Activated T-cell treated with anti-CD3 and anti-CD28 coated beads, Interleukin-2, amount 50 U/mL, for 24 hours (primary cell): ENCODE measurements at places on chromosomes 7 and 10.

- H3K27ac ChIP-seq, result no peak overlapping the region
- H3K27me3 ChIP-seq, result no peaks in the 10 kb centered on the region
- no peak overlapping the region for H3K4me3 ChIP-seq
- H3K36me3 ChIP-seq, result no peaks in the 10 kb centered on the region
Measured at GRCh38 chr10:64798297-64798696, 1277.1 kb downstream of the REEP3 start.

GRCh38 chr7:34841326-34841725 is 183.3 kb downstream of the NPSR1 start:
- no peak overlapping the region for H3K4me3 ChIP-seq
- peaks cover 8% of the 10 kb centered on the region for H3K27me3 ChIP-seq

GRCh38 chr10:27158421-27158820 is 3.3 kb downstream of the MASTL start:
- peaks cover 15% of the 10 kb centered on the region for H3K4me1 ChIP-seq
- H3K27ac ChIP-seq, result peak overlapping the region; percentile 20
- H3K27me3 ChIP-seq, result no peaks in the 10 kb centered on the region
- DNase-seq, result no peak

- no peak for DNase-seq
- no peaks in the 10 kb centered on the region for H3K4me1 ChIP-seq
- no peak overlapping the region for H3K27ac ChIP-seq
Measured at GRCh38 chr7:66699998-66700397, 40.5 kb upstream of the RABGEF1 start.

GRCh38 chr7:24384362-24385030 is 100.5 kb downstream of the NPY start:
- H3K4me1 ChIP-seq, result no peaks in the 10 kb centered on the region
- H3K4me3 ChIP-seq, result no peak overlapping the region
- no peaks in the 10 kb centered on the region for H3K27me3 ChIP-seq
- H3K27ac ChIP-seq, result no peak overlapping the region
- H3K36me3 ChIP-seq, result no peaks in the 10 kb centered on the region

- H3K4me3 ChIP-seq, result no peak overlapping the region
- H3K4me1 ChIP-seq, result peaks cover 3% of the 10 kb centered on the region
- no peak overlapping the region for H3K27ac ChIP-seq
- H3K36me3 ChIP-seq, result no peaks in the 10 kb centered on the region
- no peak for DNase-seq
Measured at GRCh38 chr7:133807624-133808492, 319.3 kb upstream of the LRGUK start.

DNA sequence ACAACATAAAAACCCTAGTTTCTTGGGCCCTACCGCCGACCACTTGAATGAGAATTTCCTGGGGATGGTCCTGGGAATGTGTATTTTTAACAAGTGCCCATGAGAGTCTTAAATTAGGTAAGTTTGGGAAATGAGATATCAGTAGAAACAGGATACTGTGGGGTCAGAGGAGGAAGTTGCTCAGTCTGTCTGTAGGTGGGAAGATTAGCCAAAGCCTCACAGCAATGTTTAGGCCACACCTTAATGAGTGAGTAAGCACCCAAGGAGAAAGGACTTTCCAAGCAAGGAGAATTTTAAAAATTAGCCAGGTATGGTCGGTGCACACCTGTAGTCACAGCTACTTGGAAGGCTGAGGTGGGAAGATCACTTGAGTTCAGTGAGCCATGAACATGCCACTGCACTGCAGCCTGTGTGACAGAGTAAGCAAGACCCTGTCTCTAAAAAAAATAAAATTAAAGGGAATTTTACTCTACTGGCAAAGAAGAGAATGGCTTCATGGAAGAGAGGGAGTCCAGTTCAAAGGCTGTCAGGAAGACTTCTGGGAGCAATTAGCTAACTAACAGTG is 31.9 kb downstream of the PAPSS2 start:
- no peaks in the 10 kb centered on the region for H3K4me1 ChIP-seq
- peaks cover 4% of the 10 kb centered on the region for H3K27me3 ChIP-seq
- no peak overlapping the region for H3K27ac ChIP-seq
- no peak overlapping the region for H3K4me3 ChIP-seq

DNA sequence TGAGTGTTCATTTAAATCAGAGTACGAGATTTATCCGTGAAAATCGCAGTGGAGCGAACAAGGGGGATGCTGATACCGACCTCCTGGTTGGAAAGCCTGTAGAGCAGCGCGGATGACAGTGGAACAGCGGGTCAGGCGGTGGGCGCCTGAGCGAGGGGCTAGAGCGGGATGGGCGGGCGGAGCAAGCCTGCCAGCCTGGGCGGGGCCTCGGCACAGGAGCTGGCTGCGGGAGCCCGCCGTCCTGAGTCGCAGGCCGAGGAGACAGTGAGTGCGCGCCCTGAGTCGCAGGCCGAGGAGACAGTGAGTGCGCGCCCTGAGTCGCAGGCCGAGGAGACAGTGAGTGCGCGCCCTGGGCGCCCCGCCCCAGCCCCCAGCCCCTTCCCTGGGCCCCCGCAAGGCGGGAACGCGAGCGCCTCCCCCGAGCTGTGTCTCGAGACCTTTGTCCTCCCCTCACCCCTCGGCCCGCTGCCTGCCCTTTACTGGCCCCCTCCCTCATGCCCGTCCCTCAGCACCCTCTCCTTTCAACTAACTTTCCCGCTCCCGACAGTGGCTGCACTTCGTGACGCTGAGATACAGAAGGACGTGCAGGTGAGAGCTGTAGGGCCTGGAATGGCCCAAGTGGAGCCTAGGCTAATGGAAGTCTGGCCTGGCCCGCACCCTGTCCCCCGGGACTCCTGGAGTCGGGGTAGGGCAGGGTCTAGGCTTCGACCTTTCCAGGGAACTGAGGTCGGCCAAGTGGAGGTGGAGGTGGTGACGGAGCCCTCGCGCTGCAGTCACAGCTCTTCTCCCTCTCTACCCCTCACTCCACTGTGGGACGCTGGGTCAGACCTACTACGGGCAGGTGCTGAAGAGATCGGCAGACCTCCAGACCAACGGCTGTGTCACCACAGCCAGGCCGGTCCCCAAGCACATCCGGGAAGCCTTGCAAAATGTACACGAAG is at the start of gene AS3MT:
Gene AS3MT, plus strand, starts transcription at position 213 of the 941 bp plus-strand sequence. Its CDS starts 123 bp downstream, at position 336.
- peaks cover 23% of the 10 kb centered on the region for H3K27me3 ChIP-seq
- peak; percentile 39 for DNase-seq
- H3K36me3 ChIP-seq, result peaks cover 3% of the 10 kb centered on the region
- H3K4me3 ChIP-seq, result peak within 1 kb of the TSS; percentile 67
- no peak within 1 kb of the TSS for H3K27ac ChIP-seq

GRCh38 chr7:133932591-133932990 is 194.5 kb upstream of the LRGUK start:
- peaks cover 15% of the 10 kb centered on the region for H3K36me3 ChIP-seq
- H3K4me1 ChIP-seq, result no peaks in the 10 kb centered on the region
- H3K27ac ChIP-seq, result no peak overlapping the region

DNA sequence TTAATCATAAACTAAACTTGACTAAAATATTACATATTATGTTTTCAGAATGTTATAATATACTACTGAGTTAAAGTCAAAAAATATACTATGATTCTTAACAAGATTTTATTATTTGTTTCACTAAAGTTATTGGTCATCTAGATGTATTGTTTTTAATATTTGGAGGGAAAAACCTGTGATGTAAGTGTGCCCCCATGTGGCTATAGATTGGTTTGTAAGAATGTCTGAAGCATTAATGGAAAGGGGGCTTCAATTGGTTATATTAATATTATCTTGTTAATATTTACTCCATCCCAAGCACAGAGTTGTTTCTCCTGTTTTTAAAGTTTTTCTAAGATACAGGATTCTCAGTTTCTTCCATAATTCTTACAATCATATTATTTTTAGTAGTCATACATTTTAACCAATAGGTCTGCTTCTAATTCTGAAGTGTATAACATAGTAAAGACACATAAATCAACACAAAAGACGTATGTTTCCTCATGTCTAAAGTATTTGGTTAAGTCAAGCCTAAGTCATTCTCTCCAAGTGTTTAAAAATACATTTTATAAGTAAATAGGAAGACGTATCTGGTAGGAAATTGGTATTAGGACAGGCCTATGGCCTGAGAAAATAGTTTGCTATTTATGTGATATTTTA is 58.0 kb downstream of the GNAT3 start:
- no peaks in the 10 kb centered on the region for H3K4me1 ChIP-seq
- no peaks in the 10 kb centered on the region for H3K27me3 ChIP-seq
- DNase-seq, result no peak
- H3K4me3 ChIP-seq, result no peak overlapping the region
- no peak overlapping the region for H3K27ac ChIP-seq

DNA sequence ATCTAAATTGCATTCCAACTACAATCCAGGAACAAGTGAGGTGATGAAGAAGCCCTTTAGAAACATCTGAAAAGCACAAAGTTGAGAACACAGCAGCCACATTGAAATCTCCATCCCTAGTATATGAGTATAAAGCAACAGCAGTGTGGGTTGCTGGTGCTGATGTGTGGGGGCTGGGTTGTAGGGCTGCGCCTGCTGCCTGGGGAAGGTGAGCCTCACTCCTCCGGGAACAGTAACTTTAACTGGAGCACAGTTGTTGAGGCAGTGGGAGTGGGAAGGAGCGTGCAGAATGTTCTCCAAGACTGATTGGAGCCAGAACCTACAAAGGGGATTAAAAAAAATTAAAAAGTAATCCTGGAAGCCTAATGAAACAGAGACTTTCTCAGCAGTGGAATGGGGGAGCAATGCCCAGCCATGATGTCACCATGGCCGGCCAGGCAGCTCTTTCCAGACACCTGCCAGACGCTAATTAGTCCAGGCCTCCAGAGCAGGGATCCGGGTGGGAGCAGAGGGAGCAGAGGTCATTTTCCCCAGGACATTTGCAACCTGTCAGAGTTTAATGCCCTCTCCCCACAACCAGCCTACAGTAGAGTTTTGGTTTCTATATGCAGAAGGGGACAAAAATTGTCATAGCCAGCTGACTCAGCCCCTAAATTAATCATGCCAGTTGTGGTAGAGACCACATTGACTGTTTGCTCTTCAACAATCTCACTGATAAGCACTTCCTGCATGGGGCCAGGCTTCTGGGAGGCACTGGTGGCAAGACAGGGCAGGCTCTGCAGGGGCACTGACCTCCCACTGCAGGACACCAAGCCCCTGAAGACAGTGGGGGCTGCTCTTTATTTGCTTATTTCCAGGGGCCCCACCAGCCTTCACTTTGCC is 133.0 kb upstream of the ZNF32 start:
- H3K27me3 ChIP-seq, result no peaks in the 10 kb centered on the region
- H3K36me3 ChIP-seq, result no peaks in the 10 kb centered on the region
- H3K27ac ChIP-seq, result peak overlapping the region; percentile 71
- DNase-seq, result peak; percentile 58
